Epithelial cell of esophagus (primary cell): ENCODE measurements at places on chromosomes 5 and 9.

DNA sequence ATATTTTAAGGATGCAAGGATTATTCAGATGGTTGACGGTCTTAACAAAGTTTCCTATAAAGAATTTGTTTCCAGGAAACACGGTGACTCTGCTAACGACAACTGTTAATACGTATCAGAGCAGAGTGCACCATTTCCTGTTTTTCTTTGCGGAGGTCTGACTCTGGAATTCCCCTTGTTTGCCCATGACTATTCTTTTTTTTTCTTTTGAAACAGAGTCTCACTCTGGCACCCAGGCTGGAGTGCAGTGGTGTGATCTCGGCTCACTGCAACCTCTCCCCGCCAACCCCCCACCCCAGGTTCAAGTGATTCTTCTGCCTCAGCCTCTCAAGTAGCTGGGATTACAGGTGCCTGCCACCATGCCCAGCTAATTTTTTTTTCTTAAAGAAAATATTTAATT, 115.9 kb downstream of the CDC42SE2 start:
- DNase-seq: peak; percentile 58

- no peak for DNase-seq
These were observed 586.4 kb downstream of the HTR1A start for GRCh38 chr5:63375851-63376250.

GRCh38 chr5:3214838-3215374, 380.7 kb upstream of the IRX1 start:
- DNase-seq: no peak

DNA sequence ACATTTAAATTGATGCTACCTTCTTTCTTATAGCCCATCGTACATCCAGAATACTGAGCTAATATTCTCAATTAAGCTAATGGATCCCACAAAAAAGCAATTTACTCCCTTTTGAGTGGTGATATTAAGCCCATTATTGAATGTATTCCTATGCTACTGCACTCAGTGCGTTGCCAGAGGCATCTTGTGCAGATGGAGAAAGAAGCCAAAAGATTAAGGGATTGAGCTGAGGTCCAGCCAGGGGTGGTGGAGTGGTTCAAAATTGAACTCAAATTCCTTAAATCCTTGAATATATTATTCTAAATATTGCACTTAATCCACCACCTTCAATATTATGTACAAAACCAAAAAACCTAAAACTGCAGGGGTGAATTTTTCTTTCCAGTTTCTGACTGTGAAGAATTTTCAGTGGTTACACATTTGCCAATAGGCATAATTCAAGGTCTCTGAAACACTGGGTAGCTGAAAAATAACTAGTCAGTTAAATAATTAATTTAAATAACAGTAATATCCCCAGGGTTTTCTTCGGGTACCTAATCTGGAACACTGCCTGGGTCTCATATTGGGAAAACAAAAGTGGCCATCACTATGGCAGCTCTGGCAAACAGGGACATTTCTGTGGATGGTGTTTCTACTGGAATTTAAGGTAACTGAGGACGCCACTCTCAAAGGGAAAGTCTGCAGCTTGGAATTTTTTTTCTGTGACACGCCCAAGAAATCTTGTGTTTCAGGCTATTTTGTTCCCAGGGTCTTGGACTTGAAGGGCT, 6.2 kb upstream of the LIFR start:
- no peak for DNase-seq

GRCh38 chr9:121542025-121542424, 42.4 kb upstream of the GGTA1 start:
- DNase-seq: no peak

DNA sequence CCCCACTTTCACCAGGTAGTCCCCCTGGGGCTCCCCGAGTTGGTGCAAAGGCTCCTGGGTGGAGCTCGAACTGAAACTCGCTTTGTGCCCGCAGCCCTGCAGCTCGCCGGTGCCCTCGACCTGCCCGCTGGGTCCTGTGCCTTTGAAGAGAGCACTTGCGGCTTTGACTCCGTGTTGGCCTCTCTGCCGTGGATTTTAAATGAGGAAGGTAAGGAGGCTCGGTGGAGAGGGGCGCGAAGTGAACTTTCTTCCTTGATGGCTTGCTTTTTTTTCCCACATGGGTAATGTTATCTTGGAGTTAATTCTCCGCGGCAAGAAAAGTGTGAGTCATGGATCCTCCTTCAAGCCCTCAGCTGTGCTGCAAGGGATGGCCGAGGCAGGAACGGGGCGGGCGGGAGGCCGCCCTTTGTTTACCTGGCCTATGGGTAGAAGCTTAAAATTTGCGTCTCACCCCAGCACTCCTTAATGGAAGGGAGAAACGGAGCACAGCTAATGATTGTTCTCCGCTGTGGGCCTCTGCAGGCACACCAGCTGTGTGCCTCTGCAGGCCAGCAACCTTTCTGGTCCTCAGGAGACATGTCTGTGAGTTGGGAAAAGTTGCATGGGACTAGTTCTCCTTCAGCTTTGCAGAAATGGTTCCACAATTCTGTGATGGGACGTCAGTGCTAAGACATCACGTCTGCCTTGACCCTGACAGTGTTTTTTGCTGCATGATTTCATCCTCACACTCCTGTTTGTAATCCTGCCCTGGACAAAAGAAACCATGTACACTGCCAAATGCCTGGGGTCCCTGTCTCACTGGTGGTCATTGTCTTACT, 1.1 kb downstream of the MAMDC2 start:
- DNase-seq: peak; percentile 66

- DNase-seq: no peak
These were observed 190.4 kb downstream of the DRD1 start for GRCh38 chr5:175253597-175253996.

GRCh38 chr5:123881759-123882244, 369.8 kb downstream of the CSNK1G3 start:
- peak; percentile 54 for DNase-seq

DNA sequence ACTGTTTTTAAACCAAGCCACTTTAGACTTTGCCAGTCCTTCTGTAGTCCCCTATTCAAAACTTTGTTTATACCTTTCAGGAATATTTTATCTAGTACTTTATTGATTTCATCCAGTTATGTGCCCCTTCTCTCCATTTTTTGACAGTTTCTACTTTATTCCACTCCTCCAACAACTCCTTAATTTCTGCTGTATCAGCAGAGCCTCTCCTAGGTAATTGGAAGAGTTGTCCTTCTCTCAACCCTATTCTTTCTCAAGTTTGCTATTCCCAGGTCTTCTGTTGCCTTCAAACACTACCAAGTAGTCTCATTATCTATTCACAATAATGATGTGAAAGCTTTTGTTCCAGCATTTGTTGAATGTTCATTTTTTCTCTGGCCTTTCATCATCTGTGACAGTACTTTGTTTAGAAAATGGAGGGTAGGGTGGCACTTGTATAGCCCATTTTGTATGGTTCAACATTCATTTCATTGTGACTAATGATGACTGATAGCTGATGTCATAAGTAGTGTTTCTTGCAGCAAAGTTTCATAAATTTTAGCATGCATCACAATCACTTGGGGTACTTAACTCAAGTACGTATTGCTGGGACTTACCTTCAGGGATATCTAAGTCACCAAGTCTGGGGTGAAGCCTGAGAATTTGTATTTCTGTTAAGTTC, 204.4 kb upstream of the DMRT1 start:
- DNase-seq: no peak

- DNase-seq: peak; percentile 22
These were observed 275.3 kb downstream of the HTR1A start for GRCh38 chr5:63686938-63687337.

DNA sequence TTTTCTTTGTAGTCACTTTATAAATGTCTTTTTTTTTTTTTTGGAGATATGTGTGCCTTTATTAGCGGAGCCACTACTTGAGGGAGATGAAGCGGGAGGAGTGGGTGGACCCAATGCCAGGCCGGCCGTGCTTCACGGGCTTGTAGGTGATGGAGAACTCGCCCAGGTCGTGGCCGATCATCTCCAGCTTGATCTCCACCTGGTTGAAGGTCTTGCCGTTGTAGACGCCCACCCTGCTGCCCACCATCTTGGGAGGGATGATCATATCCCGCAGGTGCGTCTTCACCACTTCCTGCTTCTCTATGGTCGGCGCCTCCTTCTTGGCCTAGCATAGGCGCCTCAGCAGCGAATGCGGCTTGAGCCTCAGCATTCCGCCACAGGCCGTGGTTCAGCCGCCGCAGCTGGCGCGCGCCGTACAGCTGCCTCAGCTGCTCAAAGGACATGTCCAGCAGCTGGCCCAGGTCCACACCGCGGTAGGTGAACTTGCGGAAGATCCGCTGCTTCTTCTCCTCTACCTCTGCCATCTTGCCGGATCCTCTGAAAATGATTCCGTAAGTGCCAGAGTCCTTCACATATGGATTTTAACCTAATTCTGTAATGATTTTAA, 1095.6 kb downstream of the MAT2B start:
- no peak for DNase-seq

DNA sequence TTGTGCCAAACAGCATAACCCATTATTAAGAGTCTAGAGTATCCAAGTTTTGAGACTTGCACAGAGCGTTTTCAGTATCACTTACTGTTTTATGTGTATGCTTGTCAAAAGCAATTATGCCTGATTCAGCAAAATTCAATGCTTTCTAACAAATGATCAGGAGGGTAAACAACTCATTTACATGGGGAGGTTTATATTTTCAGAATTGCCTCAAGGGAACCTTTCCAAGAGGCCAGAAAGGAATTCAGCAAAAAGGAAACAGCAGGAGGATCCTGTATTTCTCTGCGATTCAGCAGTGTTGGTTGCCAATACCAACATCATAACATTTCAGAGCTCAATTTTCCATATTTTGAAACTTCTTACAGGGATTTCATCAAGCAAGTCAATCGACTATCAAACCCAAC, 69.3 kb upstream of the DAB2 start:
- no peak for DNase-seq

- peak; percentile 97 for DNase-seq
These were observed 71.9 kb downstream of the KIF4B start for GRCh38 chr5:155085282-155085989.

DNA sequence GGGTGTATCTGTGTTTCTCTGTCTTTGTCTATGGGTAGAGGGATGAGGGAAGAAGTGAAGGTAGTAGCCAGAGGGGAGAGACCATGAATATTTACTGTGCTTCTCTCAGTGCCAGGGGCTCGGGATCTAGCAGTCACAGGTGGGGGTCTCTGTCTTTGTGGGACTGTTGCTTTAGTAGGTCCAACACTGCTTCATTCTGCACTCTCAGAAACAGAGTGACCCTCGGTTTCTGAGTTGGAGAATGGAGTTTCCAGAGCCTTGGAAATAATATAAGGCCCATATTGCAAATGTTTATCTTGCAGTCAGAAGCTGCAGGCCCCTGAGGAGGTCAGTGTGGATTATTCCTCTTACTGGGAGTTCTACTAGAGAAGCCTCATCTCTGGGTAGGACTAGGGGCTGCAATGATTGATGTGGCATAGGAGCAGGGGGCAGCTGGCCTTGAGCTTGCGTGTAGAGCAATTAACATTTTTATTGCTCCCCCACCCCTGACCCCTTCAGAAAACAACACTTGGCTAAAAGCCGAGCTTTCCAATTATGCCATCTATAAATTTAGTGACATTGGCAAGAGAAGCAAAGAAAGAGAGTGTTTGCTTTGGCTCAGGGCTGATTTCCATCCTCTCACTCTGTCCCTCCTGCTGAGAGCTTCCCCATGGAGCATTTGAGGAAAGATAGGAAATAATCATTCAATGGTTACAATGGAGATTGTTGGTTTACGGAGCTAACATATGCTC, 55.0 kb upstream of the TRPC7 start:
- DNase-seq: no peak

DNA sequence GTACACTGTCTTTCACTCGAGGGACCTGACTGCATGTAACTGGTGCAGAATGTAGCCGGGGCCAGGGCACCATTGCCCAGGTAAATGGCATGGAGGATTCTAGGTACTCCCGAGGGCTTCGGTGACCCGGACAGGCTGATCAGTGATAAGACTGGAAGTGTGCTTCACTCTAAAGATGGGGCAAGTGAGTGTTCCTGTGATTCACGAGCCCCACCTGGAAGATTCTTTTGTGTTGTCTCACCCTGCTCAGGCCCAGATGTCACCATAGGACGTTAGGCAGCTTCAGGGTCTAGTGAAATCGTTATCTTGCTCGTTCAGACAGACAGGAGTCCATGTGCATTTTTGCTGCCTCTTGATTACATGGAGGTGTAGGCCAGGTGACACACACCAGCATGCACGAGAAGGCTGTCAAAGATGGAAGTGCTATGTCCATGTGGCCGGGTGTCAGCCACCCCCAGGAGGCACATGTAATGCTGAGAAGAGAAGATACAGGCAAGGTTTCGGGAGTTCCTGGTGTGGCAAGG, 73.9 kb downstream of the WNK2 start:
- DNase-seq: peak; percentile 58

GRCh38 chr9:9961487-9961886, 651.3 kb downstream of the PTPRD start:
- no peak for DNase-seq

GRCh38 chr5:43643750-43644149, 40.8 kb downstream of the NNT start:
- DNase-seq: no peak

GRCh38 chr9:84573083-84573482, 96.4 kb upstream of the NTRK2 start:
- DNase-seq: no peak

GRCh38 chr5:148849461-148849860, 23.1 kb downstream of the ADRB2 start:
- peak; percentile 25 for DNase-seq

DNA sequence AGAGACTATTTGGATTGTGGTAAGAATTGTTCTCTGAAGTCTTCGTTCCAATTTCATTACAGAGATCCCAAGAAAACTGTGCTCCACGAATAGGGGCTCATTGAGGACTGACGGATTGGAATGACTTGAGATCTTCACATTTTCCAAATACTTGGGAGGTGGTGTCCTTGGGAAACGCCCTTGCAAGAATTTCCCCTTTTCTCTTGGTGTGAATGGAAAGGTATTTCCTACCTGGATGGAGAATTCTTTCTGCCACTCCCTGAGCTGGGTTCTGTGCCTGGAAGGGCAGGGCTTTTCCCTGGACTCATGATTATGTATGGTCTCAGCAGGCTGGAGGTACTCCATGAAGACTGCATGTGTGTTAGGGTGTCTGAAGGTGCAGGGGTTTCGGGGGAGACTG, 53.9 kb downstream of the SNX18 start:
- no peak for DNase-seq

GRCh38 chr9:13865869-13866268, 448.1 kb downstream of the NFIB start:
- DNase-seq: peak; percentile 71

GRCh38 chr5:73030531-73030930, 74.7 kb downstream of the FCHO2 start:
- peak; percentile 66 for DNase-seq
